ENCODE measurements at places on chromosomes 3 and 15.

GRCh38 chr3:65811086-65811761 is 227.5 kb downstream of the MAGI1 start:
- no peak for DNase-seq

DNA sequence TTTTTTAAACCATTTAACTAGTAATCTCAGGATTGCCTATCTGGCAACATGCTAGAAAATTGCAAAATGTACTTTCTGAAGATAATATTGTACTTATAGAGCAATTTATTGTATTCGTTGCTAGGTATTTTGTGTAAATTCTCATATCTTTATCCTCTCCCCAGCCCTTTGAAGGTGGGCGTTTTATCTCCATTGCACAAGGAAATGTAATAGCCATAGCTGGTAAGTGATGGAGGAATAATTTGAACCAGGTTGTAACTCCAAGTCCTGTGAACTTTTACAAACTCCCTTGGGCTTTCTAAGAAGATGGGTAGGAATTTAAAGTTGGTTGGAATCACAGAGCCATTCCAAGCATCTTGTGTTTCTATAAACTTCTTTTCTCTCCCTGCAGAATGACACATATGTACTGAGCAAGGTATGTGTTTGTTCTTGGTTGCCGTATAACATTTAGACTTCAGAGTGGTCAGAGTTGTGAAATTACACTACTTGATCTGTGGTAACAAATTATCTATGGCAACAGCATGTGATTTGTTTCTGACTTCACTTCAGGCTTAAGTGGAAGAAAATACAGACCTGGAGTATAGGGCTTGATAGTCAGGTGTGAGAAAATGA is 170.9 kb downstream of the AKAP13 start:
- DNase-seq = no peak

DNA sequence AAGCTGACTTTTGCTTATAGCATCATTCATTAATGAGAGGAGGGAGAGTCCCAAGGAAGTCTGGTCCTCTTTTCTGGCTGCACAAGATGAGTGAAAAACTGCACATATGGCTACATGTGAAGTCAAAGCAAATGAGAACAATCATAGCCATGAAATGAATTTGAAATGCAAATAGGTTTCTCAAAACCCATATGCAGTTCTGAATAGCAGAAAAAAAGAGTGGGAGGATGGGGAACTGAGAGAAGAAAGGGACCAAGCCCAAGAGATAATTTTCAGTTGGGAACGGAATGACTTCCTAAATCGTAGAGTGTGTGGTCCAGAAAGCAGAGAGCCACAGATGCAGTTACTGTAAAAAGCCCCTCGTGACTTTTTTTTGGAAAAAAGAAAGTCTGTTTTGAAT is 66.3 kb downstream of the GTPBP8 start:
- no peak for DNase-seq

- no peak for DNase-seq
Measured at GRCh38 chr15:82548700-82549099, 8.4 kb upstream of the RPS17 start.

DNA sequence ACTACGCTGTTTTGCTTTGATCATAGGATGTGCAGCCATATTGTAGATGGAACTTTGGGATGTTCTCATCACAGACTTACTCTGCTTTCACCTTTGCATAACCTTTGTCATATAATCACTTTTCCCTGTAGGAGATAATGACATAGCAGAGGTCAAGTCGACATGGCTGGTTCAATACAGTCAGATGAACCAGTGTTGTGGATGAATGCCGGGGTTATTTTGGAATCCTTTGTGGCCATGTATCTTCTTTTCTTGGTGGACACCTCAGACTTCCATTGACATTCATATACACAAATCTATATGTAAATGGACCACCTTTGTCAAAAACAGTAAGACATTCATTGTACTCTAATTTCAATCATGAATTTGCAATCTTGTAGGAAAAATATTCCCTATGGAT is 180.2 kb downstream of the PTPRG start:
- no peak for DNase-seq

DNA sequence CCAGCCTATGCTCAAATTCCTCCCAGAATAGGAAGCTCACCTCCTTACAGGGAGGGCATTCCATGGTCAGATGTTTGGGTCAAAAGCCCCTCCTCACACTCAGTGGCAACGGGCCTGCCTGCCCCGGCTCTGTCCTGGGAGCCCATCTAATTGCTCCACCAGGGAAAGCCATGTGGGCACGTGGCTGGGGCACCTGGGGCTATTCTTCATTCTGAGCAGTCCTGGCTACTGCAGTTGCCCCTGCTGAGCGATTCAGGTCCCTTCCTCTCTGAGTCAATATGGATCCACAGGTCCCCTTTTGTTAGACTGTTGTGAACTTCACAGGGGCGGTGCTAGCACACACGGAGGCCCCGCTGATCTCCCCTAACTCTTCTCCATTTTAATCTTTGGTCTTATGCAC is 39.4 kb downstream of the TPRA1 start:
- no peak for DNase-seq

DNA sequence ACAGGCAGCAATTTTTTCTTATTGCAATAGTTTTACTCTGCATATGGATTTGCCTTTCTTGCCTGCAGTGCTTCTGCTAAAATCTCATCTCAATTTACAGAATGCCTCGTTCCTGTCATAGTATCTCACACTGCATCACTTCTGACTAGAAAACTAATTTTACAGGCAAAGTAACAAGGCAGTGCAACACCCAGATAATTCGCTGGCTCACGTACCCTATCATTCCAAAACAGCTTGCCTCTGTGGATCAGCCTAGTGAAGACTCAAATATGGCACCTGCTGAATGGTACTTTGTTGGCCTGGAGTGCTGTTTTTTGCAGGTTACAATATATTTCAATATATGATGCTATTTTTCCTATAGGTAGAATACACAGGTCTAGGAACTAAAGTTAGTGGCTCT is 5.3 kb downstream of the EIF5A2 start:
- DNase-seq = no peak

DNA sequence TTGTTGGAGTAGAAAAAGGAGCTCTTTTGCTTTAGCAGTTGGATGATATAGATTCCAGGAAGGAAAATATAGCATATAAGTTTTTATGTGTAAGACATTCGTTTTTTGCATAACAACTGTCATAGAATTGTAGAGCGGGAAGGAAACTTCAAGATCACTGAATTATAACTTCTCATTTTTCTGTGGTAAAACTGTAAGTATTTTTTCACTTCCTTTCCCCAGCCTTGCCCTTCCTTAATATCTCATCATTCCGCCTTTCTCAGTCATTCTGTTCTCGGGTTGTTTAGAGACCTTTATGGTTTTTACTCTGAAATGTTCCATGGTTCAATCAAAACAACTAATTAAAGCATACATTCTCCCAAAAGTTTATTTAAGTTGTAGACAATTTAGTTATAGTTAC is 1.1 kb downstream of the EAF2 start:
- DNase-seq = no peak

DNA sequence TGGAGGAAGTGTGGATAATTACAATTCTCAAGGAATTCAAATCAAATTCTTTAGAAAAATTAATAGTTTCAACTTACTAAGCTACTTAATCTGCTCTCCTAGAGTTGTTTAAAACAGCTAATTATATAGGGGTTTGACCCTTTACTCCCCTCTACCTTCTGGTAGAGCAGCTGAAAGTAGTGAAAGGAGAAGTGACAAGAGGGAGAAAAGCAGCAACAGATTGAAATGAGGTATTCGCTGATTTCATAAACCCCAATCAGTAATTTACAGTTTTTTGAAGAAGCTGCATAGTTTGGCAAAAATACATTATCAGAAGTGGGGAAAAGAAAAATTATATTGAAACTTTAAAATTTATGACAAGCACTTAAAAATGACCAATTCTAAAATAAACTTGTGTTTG is 52.8 kb downstream of the ZMAT3 start:
- DNase-seq = no peak

GRCh38 chr3:45965653-45966052 is 22.4 kb downstream of the CXCR6 start:
- DNase-seq = peak; percentile 19

DNA sequence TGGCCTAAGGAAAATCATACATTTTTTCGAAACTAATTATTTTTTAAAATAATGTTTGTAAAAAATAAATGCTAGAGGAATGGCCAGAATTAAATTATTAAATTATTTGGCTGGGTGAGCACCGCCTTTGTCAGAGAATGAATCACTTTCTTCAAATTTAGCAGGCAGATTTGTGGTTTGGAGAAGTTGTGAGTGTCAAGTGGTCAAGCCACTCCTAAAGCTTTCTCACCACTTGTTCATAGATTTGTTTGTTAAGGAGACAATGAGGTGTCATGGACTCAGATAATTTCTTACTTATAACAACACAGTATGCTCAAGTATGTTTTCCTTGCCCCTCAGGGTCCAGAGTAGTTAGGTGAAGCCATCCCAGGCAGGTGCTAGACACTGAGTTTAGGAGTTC is 196.2 kb downstream of the TUSC7 start:
- no peak for DNase-seq

GRCh38 chr3:1272546-1273265 is 179.9 kb downstream of the CNTN6 start:
- DNase-seq = no peak

- no peak for DNase-seq
Measured at GRCh38 chr3:81349816-81350340, 411.6 kb downstream of the GBE1 start.

DNA sequence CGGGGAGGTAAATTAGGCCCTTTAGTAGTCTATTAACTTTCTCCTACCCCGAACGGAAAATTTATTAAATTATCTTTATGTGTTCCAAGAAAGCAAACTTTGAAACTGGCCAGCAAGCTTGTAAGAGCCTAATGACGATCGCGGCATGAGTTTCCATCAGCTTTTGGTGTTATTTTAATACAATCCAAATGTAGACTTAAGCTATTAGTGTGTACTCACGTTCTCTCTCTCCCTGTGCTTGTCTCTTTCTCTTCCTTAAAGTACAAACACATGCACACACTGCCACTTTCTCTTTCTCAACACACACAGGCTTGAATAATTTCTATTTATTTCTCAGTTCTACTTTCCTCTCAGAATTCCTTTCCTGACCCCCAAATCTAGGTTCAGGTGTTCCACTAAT is 108.8 kb upstream of the MME start:
- DNase-seq = no peak

- DNase-seq = no peak
Measured at GRCh38 chr3:64046996-64047594, 23.8 kb upstream of the PSMD6 start.

GRCh38 chr3:171314341-171314740 is 145.9 kb downstream of the TNIK start:
- DNase-seq = no peak

GRCh38 chr3:50580683-50581458 is 11.5 kb downstream of the HEMK1 start:
- no peak for DNase-seq

DNA sequence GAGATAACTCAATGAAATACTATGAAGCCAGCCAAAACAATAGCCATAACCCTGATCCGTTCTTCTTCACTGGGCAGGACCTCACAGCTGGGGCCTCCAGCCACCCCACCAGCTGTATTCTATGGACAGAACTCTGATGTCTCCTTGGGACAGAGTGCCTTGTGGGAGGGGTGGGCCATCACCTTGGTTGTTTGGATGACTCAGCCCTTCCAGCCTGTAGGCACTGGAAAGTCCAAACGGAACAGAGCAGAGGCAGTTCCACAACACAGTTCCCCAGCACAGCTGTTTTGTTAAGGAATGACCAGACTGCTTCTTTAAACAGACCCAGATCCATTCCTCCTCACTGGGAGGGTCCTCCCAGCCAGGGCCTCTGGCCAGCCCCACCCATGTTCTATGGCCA is 31.9 kb upstream of the ZBED2 start:
- no peak for DNase-seq

- no peak for DNase-seq
Measured at GRCh38 chr3:124492824-124493223, 237.4 kb upstream of the UMPS start.

Data from effector CD4-positive, alpha-beta T cell (primary cell).